ENCODE measurements at places on chromosomes 6 and 20. TPM values are rescaled to one million over a fixed set of nuclear protein-coding genes. Genes with fewer than 3 reads are reported as not detected.
A peak's percentile ranks its signal among the peaks of the same experiment; 100 is the strongest.

Gene PPP1R14C
- not detected for total RNA-seq

Gene FITM2
- 10.8 TPM for total RNA-seq

Gene ERVFRD-1
- total RNA-seq: not detected

Gene MTFR2
- total RNA-seq: 0.16 TPM

Gene C6orf163
- 0.10 TPM for total RNA-seq

Gene CFAP61
- total RNA-seq: 2.1 TPM

Gene DDX43
- total RNA-seq: not detected

Gene GMPR
- total RNA-seq: 37.5 TPM

Gene SLC17A1
- not detected for total RNA-seq

Gene ULBP2
- 6.6 TPM for total RNA-seq

Gene MCCD1
- not detected for total RNA-seq

Gene DLGAP4
- 42.5 TPM for total RNA-seq

Gene MUC22
- total RNA-seq: not detected

Gene PROKR2
- total RNA-seq: not detected

Gene WFDC2
- total RNA-seq: not detected

- DNase-seq: peak; percentile 23
Measured at GRCh38 chr20:25300496-25301170, 52.7 kb downstream of the PYGB start.

DNA sequence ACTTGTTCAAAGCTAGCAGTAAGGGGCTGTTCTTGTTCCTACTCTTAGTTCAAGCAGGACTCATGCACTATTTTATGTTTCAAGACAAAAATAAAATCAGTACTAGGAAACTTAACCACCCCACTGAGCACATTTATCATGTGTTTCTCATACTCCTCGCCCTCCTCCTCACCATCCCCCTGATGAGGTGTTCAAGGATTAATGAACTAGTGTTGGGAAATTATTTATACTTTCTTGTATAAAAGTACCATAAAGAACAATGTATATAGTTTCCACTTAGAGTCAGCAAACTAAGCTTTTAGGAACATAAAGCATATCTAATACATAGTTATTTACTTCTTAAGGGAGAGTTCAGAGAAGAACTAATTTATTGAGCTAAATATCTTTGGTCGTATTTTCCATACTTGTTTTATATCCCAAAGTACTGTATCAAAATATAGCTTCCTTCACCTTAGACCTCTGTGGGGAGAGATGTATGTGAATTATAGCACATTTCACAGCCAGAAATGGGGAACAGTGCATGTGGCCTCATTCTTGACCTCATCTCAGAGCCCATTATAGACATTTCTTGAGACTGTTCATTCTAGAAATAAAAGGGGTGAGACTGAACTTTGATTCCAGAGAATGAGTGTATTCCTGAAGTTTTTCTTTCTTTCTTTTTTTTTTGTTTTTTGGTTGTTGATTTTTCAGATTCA, 326.5 kb upstream of the MAP3K7 start:
- DNase-seq: no peak

DNA sequence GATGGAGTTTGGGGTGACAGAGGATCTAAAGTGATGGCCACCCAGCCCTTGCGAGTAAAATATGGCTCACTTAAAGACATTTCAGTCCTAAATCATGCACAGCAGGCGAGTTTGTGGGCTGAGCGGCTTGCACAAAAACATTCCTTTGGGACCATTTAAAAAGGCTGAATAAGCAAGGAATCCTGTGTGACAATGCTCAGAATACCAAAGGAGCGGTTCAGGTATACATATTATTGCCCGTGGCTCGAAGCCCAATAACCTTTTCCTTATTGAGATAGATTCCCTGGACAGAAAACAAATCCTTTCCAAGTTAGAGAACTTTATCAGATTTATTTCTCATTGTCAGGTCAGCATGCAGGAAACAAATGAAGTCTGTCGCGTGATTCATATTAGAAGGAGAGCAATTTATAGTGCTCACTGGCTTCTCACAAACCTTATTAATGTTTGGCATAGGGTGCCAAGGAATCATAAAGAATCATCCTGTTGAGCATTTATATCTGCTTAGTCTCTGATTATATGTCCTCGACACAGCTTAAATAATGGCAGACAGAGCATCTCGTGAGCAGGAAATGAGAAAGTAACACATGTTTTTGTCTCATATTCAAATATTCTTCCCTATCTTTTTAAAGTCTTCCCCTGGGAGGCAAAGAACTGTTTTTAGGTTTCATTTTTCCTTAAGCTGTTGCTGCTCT, 121.3 kb downstream of the TRMT11 start:
- DNase-seq: peak; percentile 6

- DNase-seq: no peak
Measured at GRCh38 chr6:118899948-118900347, 6.0 kb downstream of the ASF1A start.

- peak; percentile 71 for DNase-seq
Measured at GRCh38 chr6:33990061-33990541, 155.8 kb downstream of the GRM4 start.

DNA sequence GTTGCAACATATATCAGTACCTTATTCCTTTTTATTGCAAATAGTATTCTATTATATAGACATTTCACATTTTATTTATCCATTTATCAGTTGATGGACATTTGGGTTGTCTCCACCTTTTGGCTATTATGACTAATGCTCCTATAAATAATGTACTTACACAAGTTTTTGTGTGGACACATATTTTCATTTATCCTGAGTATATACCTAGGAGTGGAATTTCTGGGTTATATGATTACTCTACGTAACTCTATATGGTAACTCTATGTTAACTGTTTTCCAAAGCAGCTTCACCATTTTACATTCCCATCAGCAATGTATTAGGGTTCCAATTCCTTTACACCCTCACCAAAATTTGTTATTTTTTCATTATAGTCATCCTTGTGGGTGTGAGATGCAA, 405.0 kb downstream of the ESR1 start:
- DNase-seq: no peak

- DNase-seq: no peak
Measured at GRCh38 chr20:42492290-42492689, 697.4 kb downstream of the PTPRT start.

DNA sequence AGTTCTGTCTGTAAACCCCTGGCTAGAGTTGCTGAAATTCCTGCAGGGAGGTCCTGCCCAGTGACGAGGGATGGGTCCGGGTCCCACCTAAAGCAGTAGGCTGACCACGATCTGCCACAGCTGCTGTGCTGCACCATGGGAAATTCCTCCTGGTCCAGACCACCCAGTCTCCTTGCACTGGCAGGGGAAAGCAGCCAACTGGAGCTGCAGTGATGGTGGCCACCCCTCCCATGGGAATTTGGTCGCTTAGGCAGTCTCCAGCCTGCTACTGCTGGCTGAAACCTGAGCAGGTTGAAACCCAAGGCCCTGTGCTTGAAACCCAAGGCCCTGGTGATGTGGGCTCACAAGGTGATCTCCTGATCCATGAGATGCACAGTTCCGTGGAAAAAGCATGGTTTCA, 23.9 kb upstream of the MOXD1 start:
- DNase-seq: peak; percentile 64

- DNase-seq: no peak
Measured at GRCh38 chr6:129494099-129494498, 215.9 kb downstream of the ARHGAP18 start.

- DNase-seq: no peak
Measured at GRCh38 chr6:18314317-18314997, 50.1 kb upstream of the DEK start.

DNA sequence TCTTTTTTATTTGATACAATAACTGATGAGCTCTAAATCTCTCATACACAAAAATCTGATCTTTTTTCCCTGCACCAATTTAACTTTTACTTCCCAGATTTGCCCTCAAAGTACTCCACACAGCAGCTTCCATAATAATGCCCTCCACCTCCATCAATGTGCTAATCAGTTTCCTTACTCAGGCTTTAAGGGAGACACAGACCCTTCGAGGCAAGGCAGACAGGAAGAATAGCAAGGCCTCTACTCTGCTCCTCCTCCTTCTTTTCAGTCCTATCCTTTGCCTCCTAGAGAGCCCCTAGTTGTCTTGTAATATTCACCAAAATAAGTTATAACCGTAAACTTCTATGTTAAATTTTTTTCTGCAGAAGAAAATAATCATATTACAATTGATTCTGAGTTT, 444.9 kb upstream of the RNF217 start:
- no peak for DNase-seq

DNA sequence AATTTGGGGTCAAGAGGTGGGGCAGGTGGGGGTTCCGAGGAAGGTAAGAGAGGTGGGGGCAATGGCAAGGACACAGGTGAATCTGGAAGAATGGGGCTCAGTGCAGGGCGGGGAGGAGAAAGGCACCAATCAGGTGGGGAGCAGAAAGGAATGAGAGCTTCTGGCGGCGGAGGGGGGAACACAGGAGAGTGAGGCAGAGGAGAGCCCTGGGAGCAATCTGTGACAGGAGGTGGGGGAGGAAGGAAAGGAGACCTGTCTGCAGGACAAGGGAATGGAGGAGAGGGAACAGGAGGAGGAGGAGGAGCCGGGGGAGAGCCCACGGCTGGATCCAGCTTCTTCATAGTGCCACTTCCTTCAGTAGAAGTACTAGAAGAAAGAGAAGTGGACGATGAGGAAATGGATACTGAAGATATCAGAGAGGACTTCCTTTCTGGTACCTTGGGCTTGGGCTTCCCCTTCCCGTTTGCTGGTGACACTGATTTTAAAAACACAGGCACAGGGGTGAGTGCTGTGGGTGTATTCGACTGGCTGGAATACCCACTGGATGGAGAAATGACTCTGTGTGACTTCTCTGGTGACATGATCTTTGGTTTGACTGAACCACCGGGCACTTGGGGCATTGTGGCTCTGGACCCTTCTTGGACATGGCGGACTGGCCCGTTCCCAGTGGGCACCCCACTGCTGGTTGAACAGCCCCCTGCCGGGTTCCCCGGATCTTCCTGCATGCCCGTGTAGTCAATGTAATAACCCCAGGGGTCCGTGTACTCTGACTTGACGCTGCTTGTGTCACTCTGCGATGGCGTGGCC, 27.4 kb downstream of the HEBP2 start:
- no peak for DNase-seq

- DNase-seq: no peak
Measured at GRCh38 chr6:2713473-2714110, 37.1 kb downstream of the MYLK4 start.

DNA sequence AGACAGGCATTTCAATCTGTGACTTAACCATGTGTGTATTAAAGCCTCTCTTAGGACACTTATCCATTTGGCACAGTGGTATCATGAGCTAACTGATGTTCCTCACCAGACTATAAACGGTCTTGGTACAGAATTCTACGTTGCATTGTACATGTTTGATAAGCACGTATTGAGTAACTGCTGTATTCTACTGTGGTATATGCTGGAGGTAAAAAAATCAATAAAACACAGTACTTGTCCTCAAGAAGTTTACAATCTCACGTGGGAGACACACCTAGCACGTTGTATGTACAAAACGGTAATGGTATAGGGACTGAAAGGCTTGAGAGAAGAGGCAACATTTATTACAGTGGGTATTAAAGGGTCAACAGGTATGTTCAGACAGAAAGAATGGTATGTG, 33.2 kb upstream of the FAM83C start:
- no peak for DNase-seq

GRCh38 chr20:25139029-25139705, 56.3 kb upstream of the ENTPD6 start:
- no peak for DNase-seq

- peak; percentile 97 for DNase-seq
Measured at GRCh38 chr6:161038229-161039031, 46.9 kb downstream of the MAP3K4 start.

- no peak for DNase-seq
Measured at GRCh38 chr6:138336221-138336620, 41.5 kb upstream of the SMIM28 start.

DNA sequence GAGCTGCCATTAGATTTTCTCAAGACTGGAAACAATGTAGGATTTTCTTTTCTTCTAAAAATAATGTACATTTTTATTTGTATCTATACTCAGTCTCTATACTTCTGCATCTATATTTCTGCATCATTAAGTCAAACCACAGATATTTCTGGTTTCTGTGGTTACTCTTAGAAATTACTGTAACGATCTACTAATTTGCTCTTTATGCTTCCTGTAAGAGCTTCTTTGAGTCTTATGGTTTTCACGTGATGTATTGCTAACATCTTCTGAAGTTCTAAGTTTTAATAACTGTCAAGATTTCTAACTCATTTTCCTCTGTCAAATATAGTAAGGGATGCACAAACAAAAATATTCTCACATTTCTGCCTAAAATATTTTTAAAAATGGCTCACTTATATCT, 1144.5 kb downstream of the HACE1 start:
- DNase-seq: no peak

GRCh38 chr6:155103816-155104366, 108.8 kb downstream of the TIAM2 start:
- DNase-seq: peak; percentile 45

- no peak for DNase-seq
Measured at GRCh38 chr6:27471365-27472115, 1.4 kb downstream of the ZNF184 start.

DNA sequence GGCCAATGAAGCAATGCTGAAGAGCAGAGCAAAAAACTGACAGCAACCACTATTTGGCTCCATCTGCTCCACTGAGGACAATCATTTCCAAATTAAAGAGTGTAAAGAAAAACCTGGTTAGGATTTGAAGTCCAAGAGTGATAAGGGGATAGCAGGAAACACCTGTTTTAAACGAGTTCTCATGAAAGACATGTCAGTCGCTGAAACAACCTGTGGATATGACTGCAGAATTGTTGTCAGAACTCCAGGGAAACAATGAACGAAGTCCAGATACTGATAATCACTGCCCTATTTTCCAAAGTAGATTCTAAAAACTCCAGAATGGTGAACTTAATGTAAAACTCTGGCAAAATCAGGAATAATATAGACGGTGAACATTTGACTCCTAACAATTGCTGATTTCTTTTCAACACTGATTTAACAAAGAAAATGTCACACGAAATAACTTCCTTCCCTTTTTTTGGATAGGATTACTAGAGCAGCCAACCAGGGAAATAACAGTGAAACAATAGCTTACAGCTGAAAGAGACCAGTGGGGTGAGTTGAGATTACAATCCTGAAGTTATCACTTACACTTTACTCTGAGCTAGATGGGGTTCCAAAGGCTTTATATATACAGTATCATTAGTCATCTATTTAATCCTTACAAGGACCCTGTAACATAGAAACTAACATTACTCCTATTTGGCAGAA, 83.7 kb downstream of the ELOVL5 start:
- DNase-seq: no peak

DNA sequence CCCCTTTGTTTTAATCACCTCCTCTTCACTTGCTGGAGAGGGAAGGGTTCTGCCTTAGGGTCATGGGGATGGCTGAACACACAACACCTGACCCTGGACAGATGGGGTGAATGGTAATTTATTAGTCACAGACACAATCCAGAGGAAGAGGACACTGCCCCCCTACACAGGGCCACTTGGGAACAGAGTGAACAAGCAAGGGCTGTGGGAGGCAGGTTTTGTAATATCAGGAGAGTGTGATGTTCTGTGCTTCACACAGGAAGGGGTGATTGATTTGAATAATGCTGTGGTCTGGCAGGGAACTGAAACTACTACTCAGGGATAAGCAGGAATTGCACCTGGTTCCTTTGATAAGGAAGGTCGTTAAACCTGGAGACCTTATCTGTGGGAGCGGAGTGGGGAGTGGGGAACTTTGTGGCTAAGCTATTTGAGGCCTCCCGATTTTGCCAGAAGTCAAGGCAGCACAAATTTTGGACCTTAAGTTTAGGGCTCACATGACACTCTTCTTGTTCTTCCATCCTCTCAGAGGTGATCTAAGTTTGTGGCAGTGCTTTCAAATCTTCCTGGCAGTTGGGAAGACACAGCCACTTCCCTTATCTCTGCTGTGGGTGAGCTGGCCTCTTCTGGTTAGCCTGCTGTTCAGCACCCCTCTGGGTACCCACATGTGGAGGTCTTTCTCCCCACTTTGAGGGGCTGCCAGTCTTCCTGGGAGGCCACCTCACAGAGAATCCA, 77.8 kb downstream of the CD164 start:
- DNase-seq: no peak

All from myocyte (in vitro differentiated cells).